ENCODE measurements at places on chromosomes 1 and 21.

GRCh38 chr1:32780628-32781234 lies 36.4 kb downstream of the YARS1 start:
- DNase-seq: no peak

DNA sequence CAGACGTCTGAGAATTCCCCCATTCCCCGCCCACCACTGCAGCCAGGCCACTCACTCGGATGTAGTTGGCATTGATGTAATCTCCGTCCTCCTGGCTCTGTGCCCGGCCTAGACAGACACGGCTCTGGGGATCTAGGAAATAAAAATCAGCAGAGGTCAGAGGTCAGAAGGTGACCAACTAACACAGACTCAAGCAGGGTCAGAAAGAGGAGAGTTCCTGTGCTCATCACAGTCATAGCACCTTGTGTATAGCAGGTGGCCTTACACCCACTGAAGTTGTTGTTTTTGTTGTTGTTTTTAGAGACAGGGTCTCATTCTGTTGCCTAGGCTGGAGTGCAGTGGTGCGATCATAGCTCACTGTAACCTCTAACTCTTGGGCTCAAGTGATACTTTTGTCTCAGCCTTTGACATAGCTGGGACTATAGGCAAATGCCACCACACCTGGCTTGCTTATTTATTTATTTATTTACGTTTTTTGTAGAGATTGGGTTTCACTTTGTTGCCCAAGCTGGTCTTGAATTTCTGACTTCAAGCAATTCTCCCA lies 4.9 kb downstream of the PTPN7 start:
- DNase-seq: peak; percentile 32

DNA sequence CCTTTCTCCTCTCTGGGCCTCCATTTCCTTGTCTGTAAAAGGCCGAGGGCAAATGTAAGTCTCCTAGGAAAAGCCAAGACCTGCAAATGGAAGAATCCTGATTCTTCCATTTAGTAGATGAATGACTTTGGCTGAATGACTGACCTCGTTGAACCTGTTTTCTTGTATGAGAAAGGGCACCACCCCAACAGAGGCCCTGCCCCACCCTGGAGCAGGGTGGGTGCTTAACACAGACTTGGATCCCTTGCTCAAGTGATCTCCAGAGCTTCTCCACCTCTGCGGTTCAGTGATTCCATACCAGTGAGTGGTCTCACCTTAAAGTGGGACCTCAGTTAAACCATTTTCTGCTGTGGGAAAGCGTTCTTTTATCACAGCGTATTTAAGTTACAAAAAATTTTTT lies 39.0 kb upstream of the GUCA2B start:
- DNase-seq: no peak

- no peak for DNase-seq
Observed at GRCh38 chr1:83909687-83910086, 89.2 kb downstream of the TTLL7 start.

DNA sequence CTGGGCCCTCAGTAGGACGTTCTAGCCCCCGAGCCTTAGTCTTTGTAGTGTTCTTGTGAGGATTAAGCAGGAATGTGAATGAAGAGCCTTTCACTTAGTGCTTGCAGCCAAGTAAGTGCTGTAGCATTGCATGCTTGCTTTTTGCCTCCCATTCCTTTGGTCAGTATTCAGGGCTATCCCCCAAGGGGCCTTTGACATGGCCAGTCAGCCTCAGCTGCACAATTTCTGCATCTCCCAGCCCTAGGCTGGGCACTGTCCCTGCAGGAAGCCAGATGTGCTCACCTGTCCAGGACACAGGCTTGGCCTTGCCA lies 30.5 kb downstream of the SOX13 start:
- no peak for DNase-seq
